ENCODE measurements at places on chromosomes 12 and 14.
A peak's percentile ranks its signal among the peaks of the same experiment; 100 is the strongest.

GRCh38 chr12:130827432-130827831 lies 11.6 kb downstream of the STX2 start:
- DNase-seq: no peak

GRCh38 chr12:2640281-2640680 lies 154.5 kb upstream of the FKBP4 start:
- no peak for DNase-seq

- no peak for DNase-seq
Observed at GRCh38 chr12:39364196-39364595, 78.7 kb downstream of the KIF21A start.

DNA sequence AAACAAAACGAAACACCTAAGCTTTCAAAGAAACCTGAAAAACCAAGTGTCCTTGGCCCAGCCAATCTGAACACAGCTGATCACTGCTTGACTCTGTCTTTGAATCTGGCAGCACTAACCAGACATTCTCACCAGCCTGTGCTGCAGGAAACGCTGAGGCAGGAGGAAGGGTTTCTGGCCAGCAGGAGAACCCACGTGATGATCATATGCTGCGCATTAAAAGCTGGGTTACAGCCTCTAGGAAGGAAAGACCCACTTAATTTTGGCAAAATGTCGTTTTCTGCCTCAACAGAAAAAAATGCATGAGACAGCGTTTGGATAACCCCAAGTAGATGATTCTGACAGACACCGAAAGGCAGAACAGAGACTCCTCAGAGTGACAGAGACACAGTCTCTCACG lies 9.8 kb downstream of the APPL2 start:
- DNase-seq: peak; percentile 18

GRCh38 chr14:28875934-28876571 lies 109.5 kb downstream of the FOXG1 start:
- DNase-seq: no peak

DNA sequence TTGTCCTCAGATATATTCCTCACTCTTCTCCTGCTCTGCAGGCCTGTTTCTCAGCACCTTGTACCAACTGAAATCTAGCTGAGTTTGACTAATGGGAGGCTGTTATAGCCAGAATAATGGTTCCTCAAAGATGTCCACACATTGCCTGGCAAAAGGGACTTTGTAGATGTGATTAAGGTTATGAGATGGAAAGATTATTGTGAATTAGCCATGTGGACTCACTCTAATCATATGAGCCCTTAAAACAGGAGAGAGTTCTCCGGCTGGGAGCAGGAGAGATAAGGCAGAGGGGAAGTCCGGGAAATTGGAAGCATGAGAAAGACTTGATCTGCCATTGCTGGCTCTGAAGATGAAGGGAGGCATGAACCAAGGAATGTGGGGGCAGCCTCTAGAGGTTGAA lies 40.0 kb upstream of the KTN1 start:
- DNase-seq: no peak

DNA sequence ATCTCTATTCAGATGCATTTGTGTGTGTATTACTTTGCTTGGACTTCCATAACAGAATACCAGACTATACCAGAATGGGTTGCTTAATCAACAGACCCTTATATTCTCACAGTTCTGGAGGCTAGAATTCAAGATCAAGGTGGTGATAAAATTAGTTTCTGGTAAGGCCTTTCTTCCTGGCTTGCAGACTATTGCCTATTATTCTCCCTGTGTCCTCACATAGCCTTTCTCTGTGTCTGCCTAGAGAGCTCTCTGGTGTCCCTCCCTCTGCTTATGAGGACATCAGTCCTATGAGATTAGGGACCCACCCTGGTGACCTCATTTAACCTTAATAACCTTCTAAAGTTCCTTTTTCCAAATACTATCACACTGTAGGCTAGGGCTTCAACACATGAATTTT lies 106.0 kb downstream of the FAR2 start:
- DNase-seq: no peak

DNA sequence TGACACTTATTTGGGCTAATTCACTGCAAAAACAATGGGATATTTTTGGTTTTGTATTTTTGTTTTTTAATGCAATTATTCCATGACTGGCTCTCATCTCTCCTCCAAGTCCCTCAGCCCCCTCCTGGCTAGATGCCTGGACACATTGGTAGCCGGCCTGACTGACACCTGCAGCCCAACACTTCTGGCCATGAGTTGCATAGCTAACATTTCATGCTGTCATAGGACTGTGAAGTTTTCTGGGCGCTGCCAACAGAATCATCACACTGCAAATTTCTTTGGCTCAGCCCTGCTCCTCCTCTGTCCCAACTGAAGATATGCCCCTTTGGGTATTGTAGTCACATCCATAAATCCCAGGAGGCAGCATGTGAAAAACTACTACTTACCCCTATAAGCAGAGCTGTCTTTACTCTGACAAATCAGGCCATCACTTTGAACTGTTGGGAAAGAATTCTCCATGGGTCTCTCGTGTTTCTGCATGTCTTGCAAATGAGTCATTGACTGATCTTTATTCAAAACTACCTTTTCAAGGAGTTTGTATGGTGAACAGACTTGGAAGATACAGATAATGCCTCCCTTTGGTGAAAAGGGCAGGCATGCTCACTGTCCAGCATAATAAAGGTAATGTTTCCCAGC lies 126.7 kb upstream of the LGR5 start:
- DNase-seq: no peak

GRCh38 chr14:90345239-90345557 lies 13.5 kb upstream of the NRDE2 start:
- no peak for DNase-seq

DNA sequence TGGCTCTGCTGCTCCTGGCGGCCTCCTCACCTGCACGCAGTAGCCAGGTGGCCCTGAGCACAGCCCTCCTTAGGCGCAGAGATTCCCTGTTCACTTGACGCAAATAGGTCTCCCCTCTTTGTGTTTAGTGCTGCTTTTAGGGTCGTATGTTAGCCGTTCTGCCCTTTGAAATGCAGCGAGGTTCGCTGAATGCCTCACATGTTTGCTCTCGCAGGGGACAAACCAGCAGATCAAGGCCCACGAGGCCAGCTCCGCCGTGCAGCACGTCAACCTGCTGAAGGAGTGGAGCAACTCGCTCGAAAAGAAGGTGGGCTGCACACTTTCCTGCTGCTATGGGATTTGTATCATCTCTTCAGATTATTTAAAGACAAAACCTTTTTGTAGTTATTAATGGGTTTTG lies 31.4 kb upstream of the AMN start:
- no peak for DNase-seq

GRCh38 chr12:77667101-77667500 lies 163.6 kb upstream of the NAV3 start:
- DNase-seq: no peak

DNA sequence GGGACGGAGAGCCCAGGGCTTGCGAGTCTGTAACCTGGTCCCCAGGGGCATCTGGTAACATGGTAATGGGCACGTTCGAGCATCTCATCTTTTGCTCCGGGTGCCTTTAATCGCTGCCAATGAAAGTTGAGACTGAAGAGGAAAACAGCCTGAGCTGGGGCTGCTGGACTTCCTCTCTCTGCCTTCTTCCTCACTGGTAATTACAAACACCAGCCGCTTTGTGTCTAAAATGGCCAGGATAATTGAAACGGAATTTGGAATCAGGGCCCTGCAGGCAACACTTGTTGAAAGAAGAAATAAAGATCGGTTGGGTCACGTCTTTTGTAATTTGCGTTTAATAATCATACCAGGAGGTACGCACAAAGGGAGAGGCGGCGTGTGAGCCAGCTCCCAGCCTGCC lies 51.5 kb upstream of the GPATCH2L start:
- no peak for DNase-seq

DNA sequence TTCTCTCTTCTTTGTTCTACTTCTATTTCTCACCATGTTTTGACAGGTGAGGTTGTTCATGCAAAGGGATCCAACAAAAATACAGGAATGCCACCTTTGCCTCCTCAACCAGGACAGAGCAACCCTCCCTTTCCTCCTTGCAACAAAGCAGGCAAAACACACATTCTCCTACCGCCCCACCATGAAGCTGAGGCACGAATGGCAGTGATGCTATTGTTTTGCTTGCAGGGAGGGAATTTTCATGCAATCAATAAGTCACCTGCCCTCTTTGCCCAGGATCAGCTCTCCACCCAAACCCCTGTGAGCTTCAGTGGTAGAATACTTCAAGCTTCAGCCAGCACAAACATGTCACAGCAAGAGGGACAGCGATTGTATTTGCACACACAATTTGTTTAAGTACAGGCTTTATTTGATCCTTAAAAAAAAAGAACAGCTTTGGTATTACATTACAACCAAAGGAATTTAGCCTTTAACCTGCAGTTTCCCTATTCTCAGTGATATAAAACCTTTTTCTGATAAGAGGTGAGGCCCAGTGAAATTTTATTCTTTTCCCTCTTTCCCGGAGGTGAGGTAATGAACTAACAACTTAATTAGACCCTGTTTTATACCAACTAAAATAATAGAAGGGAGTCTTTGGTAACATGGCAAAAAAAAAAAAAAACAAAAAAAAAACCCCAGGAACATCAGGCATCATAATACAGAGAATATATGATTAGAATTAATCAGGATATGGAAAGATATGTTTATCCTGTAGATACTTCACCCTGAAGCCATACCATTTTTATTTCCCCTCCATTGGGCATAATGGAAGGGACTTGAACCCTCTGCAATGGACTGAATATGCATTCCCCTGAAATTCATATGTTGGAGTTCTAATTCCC lies 87.0 kb upstream of the EEA1 start:
- no peak for DNase-seq

GRCh38 chr12:99431203-99431602 lies 216.3 kb upstream of the GARIN6 start:
- no peak for DNase-seq

GRCh38 chr14:31336646-31337045 lies 83.7 kb downstream of the HEATR5A start:
- no peak for DNase-seq

DNA sequence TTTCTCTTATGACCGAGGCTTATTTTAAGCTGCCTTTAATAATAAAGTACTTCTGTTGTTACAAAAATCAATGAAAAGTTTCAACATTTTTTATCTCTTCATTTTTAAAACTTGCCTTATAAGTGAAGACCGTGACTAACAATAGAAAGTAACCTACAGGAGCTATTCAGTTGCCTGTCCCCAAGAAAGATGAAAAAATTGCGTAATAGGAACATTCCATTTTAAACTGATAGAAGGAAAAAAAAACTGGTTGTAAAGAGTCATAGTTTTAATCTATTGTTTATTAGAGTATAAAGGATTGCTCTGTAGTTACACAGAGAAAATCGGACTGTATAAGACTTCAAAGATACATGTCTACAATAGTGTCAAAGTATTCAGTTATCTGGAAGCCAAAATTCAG lies 83.3 kb downstream of the DAAM1 start:
- no peak for DNase-seq

GRCh38 chr12:15688202-15688736 lies 100.9 kb downstream of the EPS8 start:
- DNase-seq: no peak

- DNase-seq: no peak
Observed at GRCh38 chr14:51603495-51603894, 48.2 kb upstream of the FRMD6 start.

GRCh38 chr12:68113644-68114043 lies 45.9 kb downstream of the IFNG start:
- DNase-seq: peak; percentile 64

DNA sequence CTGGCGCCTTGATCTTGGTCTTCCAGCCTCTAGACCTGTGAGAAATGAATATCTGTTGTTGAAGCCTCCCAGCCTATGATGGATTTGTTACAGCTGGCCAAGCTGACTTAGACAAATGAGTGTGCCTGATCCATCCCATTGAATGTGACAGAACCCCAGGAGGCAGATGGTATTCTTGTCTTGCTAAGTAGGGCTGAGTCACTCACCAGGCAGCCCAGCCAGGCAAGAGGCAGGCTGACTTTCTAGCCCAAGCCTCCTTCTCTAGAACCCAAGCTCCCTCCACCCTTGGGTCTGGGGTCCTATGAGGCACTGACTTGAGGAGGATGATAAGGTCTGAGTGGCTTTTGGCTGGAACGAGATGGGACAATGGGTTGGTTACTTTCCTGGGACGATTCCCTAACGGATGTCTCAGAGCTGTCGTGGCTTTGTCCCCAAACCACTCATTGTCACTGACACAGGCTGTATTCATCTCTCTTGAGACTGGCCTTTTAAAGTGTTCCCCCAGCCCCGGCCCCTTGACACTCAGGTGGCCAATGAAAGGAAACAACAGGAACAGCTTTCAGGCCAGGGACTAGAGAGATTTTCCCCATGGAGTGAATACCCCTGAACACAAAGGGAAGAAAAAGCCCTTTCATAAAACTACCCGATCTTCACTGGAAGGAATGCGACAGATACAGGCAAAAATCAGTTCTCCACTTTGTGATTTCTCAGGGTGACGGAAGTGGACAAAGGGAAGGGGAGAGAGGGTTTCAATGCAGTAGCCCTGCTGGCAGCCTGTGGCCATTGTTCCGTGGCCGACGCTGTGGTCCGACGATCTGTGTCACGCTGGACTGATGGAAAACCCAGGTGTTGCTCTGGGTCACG lies 264.2 kb downstream of the AACS start:
- no peak for DNase-seq

DNA sequence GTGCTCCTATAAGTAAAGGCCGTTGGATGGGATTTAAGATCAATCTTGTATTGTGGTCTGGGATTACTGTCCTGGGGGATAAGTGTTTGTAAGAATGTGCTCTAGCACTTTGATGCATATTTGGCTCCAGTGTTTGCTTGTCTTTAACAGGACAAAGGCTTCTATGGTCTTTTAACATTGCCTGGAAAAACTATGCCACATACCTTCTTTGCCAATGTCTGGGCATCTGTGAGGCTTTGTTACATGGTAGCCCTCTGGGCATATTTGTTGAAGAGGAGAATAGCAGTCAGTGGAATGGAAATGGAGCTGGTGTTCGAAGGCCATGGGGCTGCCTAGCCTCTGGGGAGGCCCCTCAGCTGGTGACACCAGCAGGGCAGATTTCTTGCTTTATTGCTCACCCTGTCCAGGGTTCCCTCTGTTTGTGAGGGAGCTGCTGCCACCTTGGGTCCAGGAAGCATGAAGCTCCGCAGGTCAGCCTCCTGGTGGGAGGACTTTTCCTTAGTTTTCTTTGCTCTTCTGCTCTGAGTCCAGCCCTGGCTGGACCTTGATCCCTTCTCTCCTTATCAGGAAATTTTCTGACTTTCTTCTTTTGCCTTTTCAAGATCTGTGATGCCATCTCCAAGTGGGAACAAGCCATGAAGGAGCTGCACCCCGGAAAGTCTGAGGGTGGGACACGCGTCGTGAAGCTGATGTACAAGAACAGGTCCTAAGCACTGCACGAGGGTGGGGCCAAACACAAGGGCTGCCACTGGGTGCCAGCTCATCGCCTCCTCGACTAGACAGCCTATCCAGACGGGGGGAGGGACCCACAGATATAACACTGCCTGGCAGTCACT lies 19.5 kb downstream of the PIGH start:
- DNase-seq: no peak
